ENCODE measurements at places on chromosomes 7 and 10. TPM values are rescaled to one million over a fixed set of nuclear protein-coding genes. Genes with fewer than 3 reads are reported as not detected.

Gene SLC18A3
- not detected for total RNA-seq

Gene ABCB8
- total RNA-seq, result 16.3 TPM

Gene SPDYE8
- total RNA-seq, result not detected

Gene CBX3
- total RNA-seq, result 85.0 TPM

Gene GLI3
- 1.7 TPM for total RNA-seq

Gene SYPL1
- 19.0 TPM for total RNA-seq

All from IMR-90 (cell line).